ENCODE measurements at places on chromosomes 7 and 10.
A peak's percentile ranks its signal among the peaks of the same experiment; 100 is the strongest.

- no peak for DNase-seq
Observed at GRCh38 chr10:62005281-62005680, 103.8 kb downstream of the ARID5B start.

DNA sequence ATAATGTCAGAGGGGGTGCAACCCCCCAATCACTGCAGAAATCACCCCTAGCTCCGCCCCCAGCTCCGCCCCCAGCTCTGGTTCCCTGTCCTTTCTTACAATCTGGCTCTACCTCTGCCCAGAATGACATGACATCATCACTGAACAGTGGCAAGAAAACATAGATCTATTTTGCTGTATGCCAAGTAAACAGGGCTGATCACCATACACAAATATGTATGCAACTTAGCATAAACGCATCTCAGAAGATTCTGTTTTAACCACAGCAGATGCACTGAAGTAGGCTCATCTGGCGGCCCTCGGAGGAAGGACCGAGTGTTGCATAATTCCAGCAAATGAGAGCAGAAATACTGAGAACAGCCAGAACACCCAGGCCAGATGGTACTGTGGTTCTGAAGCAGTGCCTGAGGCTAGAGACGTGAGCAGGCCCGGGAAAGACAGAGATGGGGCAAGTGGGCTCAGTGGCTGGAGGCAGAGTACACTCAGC is 293.3 kb upstream of the KLF14 start:
- no peak for DNase-seq

- DNase-seq, result no peak
Observed at GRCh38 chr7:33986951-33987947, 81.9 kb downstream of the BMPER start.

DNA sequence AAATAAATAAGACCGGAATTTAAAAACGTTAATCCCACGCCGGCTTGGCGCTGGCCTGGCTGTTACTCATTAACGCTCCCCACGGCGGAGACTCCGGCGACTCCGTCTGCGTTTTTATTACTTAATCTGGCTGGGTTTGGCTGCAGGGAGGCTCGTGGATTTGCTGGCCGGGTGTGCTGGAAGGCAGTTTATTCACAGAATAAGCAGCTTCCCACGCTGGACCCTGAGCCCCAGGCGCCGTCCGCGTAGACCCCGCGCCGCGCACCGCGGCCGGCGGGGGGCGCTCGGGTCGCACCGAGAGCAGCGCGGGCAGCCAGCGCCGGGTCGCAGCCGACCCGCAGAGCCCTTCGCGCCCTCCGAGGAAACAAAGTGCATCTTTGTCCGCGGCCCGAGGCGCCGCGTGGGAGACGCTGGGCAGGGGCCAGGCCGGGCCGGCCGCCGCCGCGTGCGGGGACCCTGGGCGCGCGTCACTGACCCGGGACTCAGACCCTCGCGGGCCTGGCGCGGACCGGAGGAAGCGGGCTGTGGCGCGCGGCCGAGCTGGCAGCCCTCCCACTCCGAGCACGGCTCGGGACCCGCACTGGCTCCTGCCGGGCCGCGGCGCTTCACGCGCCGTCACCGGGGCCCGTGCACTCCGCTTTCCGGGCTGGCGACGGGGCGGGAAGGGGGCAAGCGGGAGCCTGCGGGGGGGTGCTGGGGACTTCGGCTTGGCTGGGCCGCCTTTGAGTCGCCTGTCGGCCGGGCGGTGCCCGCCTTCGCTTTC is 587 bp upstream of the GRK5 start:
- peak; percentile 40 for DNase-seq

- no peak for DNase-seq
Observed at GRCh38 chr10:74289951-74290350, 138.9 kb downstream of the ADK start.

DNA sequence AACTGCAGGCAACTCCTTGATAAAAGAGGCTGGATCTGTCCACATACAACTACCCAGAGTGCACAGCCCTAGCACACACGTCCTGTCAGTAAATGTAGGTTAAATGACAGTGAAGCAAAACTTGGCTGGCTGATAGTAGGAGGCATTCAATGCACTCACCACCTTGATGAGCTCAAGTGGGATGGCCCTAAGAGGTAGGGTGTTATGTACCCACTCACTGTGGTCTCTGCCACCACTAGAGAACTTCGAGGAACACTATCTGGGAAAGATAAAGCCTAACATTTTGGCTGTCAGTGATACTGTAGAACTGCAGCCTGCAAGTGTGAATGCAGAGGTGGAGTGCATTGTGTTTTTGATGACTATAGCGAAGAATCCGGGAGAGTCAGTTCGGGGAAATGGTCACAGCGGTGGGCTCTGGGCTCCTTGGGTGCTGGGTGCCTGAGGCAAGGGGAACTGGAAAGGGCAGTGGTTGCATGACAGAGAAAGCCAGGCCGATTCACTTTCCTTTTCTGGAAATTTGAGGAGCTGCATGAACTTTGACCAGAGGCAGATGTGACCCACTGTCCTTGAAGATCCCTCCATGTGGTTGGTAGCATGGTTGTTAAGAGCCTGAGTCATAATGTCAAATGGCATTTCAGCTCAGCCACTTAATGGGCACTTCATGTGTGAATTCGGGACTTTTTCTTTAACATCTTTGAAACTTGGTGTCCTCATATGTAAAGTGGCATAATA is 93.1 kb upstream of the ZPBP start:
- no peak for DNase-seq

DNA sequence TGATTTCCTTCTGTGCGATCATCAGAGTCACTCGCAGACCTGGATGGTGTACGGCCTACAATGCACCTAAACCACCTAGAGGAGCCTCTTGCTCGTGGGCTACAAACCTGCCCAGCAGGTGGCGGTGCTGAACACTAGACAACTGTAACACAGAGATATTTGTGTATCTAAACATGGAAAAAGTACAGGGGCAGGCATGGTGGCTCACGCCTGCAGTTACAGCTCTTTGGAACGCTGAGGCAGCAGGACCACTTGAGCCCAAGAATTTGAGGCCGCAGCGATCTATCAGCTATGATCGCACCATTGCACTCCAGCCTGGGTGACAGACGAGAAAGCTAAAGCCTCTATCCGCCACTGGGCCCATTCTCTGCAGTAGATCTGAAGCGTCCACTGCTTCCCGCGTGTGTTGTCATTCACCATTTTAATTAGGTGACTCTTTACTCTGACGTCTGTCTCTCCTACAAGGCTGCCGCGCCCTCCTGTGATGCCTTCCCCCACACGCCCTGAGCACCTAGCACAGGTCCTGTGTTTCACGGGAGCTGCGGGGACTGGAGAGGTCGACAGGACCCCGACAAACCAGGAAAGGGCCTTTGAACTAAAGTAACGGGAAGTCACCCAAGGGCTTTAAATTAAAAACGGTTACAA is 774 bp downstream of the TUBGCP2 start:
- peak; percentile 66 for DNase-seq

DNA sequence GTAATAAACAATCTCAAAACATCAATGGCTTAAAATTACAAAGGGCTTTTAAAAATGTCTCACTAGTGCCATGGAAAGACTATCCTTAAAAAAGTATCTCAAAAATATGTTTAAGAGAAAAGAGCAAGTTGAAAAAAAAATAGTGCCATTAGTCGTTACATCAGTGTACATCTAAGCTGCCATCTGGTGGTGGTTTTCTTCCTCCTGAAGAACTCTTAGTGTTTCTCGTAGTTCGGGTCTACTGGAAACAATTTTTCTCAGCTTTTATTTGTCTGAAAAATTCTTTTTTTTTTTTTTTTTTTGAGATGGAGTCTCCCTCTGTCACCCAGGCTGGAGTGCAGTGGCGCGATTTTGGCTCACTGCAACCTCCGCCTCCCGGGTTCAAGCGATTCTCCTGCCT is 5.9 kb upstream of the GARIN1A start:
- DNase-seq, result no peak

- DNase-seq, result no peak
Observed at GRCh38 chr10:128727114-128727513, 600.9 kb upstream of the MKI67 start.

GRCh38 chr10:20457649-20458048 is 439.5 kb downstream of the NEBL start:
- no peak for DNase-seq

DNA sequence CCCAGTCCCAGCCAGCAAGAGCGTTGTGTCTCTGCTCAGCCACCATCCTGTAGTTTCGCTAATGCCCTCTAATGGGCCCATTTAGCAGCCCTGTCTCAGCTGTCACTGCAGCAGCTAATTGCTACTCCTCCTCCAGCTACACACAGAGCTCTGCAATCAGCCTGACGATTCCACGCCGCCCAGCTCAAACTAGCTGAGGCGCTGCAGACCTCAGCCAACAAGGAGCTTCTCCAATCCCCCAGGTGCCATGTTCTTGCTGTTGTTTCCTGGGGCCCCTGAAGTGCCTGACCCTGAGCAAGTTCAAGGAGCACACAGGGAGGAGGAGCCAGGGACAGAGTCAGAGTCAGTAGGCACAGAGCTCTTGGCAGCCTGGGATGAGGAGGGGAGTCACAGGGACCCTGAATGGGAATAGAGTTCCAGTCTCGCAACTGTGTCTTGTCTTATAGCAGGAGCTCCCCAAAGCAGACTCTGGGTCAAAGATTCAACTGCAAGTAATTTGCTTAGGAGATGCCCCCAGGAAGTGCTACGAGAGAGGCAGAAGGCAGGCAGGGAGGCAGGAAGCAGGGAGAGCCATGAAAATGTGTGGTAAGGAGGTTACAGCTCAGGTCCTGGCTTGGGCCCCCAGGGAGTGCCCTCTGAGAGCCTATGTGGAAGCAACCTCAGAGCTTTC is 135.8 kb upstream of the UNC5B start:
- DNase-seq, result no peak

DNA sequence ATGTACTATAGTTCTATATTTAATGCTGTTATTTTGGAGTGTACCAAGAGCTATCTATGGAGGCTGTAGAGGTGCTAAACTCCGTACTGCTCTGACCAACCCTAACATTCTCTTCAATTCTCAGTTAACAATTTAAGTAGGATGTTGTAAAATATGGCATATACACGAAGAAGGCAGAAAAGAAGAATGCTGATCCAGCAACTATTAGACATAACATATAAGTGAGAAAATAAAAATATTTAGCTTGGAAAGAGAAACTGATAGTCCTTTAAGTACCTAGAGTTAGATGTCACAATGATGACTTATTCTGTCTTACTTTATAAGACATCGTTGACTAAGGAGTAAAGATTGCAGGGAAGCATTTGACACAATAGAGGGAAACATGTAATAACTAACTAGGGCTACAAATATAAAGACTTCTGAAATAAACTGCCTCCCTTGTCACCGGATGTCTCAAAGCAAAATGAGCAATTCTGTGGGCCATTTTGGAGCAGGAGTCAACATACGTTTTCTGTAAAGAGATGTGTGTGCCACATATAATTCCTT is 159.5 kb downstream of the CPEB3 start:
- DNase-seq, result no peak

- no peak for DNase-seq
Observed at GRCh38 chr7:135822376-135822775, 73.8 kb upstream of the FAM180A start.

DNA sequence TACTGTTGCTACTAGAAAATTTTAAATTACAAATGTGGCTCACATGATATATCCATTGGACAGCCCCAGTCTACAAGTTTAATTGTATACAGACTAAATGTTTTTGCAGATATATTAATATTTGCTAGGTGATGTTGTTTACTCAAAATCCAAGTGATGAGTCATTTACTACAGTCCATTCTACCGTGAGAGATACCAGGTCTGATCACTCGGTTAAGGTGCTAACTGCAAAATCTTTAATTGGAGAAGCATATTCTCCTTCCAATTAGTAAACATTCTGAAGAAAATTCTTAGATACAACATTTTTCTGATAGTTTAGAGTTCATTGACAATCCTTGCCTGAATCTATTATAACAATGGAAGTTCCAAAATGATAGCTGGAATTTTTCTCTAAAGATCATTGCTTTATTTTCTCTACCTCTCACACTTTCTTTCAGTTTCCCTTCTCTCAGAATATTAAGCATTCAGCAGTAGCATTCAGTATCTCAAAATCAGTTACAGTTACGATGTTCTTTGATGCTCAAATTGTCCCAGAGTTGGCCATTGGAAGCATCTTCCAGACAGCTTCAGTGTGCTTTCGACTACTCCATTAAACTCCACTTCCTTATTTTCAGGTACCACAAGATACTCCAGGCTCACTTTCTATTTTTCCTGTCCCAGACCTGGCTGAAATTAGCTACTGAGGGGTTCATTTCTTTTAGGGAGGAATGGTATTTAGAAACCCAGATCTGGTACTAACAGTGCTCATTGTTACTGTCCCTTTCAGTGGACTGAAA is 2.3 kb downstream of the ABCB1 start:
- no peak for DNase-seq

DNA sequence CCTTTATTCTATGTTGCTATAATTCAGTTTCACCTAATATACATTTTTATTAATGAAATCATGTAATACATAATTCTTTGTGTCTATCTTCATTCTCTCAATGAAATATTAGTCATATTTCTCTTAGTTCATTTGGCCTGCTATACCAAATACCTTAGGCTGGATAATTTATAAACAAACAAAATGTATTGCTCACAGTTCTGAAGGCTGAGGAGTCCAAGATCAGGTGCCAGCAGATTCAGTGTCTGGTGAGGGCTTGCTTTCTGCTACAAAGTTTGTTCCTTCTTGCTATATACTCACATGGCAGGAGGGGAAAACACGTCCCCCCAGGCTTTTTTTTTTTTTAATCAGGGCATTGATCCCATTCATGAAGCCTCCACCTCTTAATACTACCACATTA is 143.4 kb upstream of the GRB10 start:
- no peak for DNase-seq

GRCh38 chr10:94546049-94546900 is 687 bp downstream of the HELLS start:
- no peak for DNase-seq

- DNase-seq, result no peak
Observed at GRCh38 chr7:23717788-23718187, 7.8 kb downstream of the STK31 start.

DNA sequence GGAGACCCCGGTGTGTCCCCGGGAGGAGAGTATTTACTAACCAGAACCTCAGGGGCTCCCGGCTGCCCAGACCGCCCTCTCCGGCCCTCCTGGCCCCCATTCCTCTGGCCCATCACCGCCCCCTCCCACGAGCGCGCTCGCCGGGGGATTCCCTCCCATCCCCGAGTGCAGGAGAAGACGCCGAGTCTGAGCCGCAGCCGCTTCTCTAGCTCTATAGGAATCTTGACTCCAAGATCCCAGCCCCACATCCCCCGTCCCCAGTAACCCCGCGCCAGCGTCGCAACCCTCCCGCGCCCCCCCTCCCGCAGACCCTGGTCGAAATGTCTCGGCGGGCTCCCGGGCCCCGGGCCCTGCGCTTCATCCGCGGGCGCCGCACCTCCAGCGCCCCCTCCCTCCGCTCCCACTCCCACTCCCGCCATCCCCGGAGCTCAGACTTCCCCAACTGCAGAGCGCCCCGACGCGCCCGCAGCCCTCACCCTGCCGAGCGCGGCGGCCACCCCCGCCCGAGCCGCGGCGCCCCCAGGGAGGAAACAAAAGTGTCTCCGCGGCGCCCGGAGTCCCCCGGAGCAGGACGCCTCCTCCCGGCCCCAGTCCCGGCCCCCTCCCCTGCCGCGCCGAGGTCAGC is 541 bp downstream of the ELMO1 start:
- no peak for DNase-seq

GRCh38 chr7:25774675-25775074 is 377.3 kb upstream of the NFE2L3 start:
- DNase-seq, result no peak
